H1 (cell line): ENCODE measurements at places on chromosomes 1 and 21. TPM values are rescaled to one million over a fixed set of nuclear protein-coding genes. Genes with fewer than 3 reads are reported as not detected.

Gene RGS1
- total RNA-seq = not detected in 2 replicates

DNA sequence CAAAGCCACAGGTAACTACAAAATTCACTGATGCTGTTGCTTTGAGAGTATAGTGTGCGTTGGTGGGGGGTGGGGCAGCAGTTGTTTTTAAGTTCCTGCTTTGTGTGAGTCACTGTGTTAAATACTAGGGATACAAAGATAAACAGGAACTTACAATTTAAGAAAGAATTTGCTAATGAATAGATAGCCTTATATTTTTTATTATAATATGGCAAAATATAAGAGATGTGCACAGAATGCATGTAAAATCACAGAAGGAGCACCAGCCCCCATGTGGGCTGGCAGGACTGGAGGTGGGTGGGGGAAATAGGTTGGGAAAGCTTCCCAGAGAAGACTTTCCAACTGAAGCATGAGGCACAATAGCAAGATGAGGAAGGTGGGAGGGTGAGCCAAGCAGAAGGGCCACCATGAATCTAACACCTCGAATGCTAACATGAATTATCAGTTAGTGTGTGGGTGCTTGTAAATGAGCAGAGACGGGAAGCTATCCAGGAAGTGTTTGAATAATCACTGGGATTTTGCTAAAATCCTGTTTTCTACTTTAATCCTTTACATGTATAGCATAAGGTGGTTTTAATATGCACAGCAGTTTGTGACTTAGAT is 57.0 kb upstream of the RAVER2 start:
- H3K27me3 ChIP-seq = no peaks in the 10 kb centered on the region
- no peaks in the 10 kb centered on the region for H3K4me1 ChIP-seq
- no peak overlapping the region for H3K4me3 ChIP-seq

DNA sequence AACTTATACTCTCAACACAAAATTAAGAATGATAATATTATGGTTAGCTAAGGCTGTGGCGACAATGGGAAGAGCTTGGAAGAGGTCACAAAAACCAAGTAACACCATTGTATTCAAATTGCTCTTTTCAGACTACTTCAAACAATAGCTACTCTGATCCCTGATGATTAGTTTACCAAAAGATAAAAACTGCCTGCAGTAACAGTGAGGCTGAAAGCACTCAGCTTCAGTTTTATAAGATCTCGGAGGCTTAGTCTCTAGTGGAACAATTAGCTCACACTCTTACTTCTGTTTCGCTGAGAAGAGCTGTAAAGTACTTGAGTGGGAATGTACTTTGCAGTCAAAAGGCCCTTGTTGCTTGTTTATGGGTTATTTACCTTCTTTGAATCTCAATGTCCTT is 278.5 kb downstream of the LRRC7 start:
- H3K27me3 ChIP-seq = no peaks in the 10 kb centered on the region
- no peaks in the 10 kb centered on the region for H3K4me1 ChIP-seq
- H3K4me3 ChIP-seq = no peak overlapping the region
- H3K36me3 ChIP-seq = no peaks in the 10 kb centered on the region

DNA sequence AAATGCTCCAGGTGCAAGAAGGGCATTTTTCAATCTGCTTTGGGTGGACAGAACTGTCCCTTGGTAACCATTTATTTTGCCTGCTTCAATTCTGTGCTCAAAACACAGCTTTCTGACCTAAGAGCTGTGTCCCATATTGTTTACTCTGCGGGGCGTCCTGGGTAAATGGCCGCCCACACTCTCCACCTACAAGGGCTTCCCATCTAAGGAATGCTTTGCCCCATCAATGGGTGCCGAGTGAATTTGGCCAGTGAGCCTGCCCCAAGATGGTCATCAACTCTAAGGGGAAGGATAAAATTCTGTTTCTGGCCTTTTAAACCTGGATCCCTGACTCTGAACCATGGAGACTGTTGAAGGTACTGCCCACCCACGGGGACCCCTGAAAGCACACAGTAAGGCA is 55.5 kb upstream of the FAM89A start:
- H3K27ac ChIP-seq = no peak overlapping the region
- no peaks in the 10 kb centered on the region for H3K4me1 ChIP-seq
- no peak for DNase-seq
- H3K27me3 ChIP-seq = no peaks in the 10 kb centered on the region

- peaks cover 6% of the 10 kb centered on the region for H3K4me1 ChIP-seq
- no peaks in the 10 kb centered on the region for H3K27me3 ChIP-seq
- H3K27ac ChIP-seq = no peak overlapping the region
- DNase-seq = no peak
- no peaks in the 10 kb centered on the region for H3K36me3 ChIP-seq
These were observed 111.0 kb upstream of the NFIA start for GRCh38 chr1:60971330-60971729.

DNA sequence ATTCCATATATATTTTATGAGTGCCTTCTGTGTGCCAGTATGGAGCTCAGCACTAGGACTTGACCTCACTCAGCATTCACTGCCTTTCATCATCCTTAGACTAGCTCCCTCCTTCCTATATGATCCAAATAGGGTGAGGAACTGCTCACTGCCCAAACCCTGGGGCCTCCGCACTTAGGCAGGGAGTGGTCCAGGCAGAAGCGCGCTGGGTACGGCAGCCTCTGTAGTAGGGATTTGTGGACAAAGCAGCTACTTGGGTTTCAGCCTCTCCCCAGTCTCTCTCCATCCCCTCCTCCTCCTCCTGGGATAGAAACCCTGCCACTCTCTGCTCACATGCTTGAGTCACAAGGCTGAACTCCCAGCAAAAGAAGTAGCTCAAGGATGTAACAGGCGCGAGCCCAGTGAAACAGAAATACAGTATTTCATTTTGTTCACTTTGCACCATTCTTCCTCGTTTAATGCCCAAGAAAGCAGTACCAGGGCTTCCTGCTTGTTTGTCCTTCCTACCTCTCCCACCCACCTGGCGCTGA is 32.9 kb downstream of the PLEKHA6 start:
- H3K4me3 ChIP-seq = no peak overlapping the region
- no peaks in the 10 kb centered on the region; the same call in 1 of the 2 replicates for H3K4me1 ChIP-seq
- H3K27ac ChIP-seq = no peak overlapping the region
- no peaks in the 10 kb centered on the region for H3K36me3 ChIP-seq
- no peak for DNase-seq

GRCh38 chr1:37257646-37258045 is 216.7 kb upstream of the ZC3H12A start:
- H3K27ac ChIP-seq = no peak overlapping the region
- no peaks in the 10 kb centered on the region; the same call in 1 of the 2 replicates for H3K4me1 ChIP-seq
- H3K36me3 ChIP-seq = no peaks in the 10 kb centered on the region
- DNase-seq = no peak

DNA sequence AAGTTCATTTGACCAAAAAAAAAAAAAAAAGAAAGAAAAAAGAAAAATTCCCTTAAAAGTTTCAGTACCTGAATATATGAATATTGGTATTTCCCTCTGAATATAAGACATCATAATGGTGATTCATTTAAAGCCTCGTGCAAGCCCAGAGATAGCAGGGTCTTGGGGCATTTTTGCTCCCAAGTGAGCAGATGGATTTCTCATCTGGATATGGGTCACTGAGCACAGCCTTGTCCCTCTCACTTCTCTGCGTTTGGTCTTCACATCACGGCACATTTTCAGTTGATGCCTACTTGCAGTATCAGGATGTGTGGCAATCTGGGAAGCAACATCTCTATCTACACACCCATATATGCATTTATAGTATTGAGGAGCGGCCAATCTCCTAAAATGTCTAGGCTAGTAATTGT is 12.7 kb downstream of the CD58 start:
- H3K27ac ChIP-seq = no peak overlapping the region
- H3K4me1 ChIP-seq = peaks cover 6% of the 10 kb centered on the region
- H3K36me3 ChIP-seq = no peaks in the 10 kb centered on the region
- DNase-seq = no peak

Gene SYNC
- total RNA-seq = 0.17 TPM in 1 of 2 replicates, not detected in the other

GRCh38 chr1:155120253-155120652 is 7.4 kb upstream of the EFNA1 start:
- no peaks in the 10 kb centered on the region for H3K4me1 ChIP-seq
- H3K4me3 ChIP-seq = no peak overlapping the region
- no peaks in the 10 kb centered on the region for H3K36me3 ChIP-seq

Gene TNNT2
- total RNA-seq = 21.0 and 22.6 TPM in 2 replicates

Gene BEND5
- total RNA-seq = 6.5 and 7.5 TPM in 2 replicates

Gene OR6K3
- total RNA-seq = not detected in 2 replicates

DNA sequence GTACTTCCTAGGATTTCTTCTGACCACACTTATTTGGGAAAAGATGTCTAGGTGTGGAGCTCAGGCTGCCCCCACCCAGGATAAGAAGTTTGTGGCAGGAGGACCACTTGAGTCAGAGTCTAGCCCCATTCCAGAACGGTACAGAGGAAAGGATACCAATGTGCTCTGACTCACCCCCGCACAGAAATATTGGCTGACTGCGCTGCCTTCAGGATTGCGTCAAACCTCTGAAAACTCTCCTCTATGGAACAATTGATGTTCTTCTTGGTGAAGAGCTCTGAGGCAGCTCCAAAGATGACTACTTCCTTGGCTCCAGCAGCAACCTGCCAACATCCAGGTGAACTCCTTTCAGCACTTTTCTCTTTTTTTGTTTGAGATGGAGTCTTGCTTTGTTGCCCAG is 11.2 kb downstream of the HMGCL start:
- no peak overlapping the region for H3K27ac ChIP-seq
- DNase-seq = no peak
- H3K36me3 ChIP-seq = peaks cover 3% of the 10 kb centered on the region; the same call in 1 of the 2 replicates
- H3K4me1 ChIP-seq = peaks cover 1% of the 10 kb centered on the region; the same call in 1 of the 2 replicates

GRCh38 chr1:211695135-211695816 is 19.9 kb upstream of the NEK2 start:
- H3K27me3 ChIP-seq = peaks cover 1% of the 10 kb centered on the region
- H3K4me1 ChIP-seq = no peaks in the 10 kb centered on the region; the same call in 1 of the 2 replicates
- no peak overlapping the region for H3K27ac ChIP-seq
- no peak overlapping the region for H3K4me3 ChIP-seq
- DNase-seq = no peak

Gene SPRR2A
- total RNA-seq = not detected in 2 replicates

DNA sequence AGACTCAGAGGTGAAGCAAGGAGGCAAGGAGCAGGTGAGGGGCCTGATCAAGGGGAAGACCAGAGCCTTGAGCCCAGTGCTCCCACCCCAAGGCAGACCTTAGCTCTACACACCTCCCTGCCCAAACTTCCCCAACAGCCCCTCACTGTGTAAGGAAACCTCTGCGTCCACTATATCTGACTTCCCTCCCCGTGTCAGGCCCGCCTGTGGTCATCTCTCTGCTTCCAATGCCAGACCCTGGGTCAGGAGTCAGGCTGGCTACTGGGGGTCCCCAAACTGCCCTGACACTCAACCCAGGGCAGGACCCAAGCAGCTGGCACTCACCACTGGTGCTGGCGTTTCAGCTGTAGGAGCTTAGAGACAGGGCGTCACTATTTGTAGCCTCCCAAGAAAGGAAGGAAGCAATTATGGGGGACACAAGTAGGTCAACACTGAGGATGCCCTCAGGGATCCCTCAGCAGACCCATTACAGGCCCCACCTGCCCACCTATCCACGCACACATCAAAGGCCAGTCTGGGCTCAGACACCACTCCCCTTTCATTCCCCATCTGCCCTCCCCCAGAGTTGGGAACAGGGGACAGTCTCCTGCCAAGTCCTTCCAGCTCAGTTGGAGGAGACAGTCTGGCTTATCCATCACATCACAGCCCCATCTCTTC is 811 bp upstream of the S100A3 start:
- no peak overlapping the region for H3K4me3 ChIP-seq
- no peak for DNase-seq
- no peaks in the 10 kb centered on the region; the same call in 1 of the 2 replicates for H3K27me3 ChIP-seq
- no peaks in the 10 kb centered on the region for H3K36me3 ChIP-seq
- no peak overlapping the region for H3K27ac ChIP-seq

DNA sequence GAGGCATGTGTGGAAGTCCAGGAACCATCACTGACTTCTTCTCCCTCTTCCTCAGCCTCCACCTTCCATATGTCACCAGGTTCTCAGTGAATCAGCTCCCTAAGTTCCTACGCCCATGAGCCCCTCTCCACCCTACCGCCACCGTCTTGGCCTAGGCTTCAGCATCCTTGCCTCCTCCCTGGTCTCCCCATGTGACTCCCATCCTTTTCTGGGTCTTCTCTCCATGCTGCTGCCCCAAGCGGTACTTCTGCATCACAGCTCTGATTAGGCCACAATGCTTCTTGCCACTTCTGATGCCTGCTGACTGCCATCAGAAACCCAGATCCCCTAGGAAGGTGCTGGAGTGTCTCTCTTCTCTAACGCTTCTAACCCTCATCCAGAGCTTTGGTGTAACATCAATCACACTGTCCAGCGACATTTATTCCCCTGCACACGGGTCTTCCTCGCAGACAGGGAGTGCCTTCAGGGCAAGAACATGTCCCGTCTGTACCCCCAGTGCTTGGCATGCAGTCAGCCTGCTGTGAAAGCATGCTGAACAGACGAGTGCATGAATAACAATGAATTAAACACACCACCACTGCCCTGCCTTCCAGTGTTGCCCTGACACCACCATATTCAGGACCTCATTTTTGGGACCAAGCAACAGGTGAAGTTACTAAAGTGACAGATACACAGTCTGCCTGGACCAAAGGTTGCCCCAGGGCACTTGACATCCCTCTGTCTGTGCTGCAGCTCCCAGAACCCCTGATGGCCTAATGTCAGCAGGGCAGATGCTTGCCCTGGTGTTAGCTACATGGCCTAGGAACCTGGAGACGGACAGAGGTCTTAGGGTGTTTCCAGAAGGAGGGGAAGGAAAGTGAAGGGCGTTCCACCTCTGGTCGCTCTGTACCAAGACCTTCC is 158.7 kb upstream of the EDN2 start:
- H3K36me3 ChIP-seq = no peaks in the 10 kb centered on the region
- no peaks in the 10 kb centered on the region for H3K4me1 ChIP-seq
- no peak overlapping the region for H3K4me3 ChIP-seq
- H3K27me3 ChIP-seq = no peaks in the 10 kb centered on the region
- DNase-seq = no peak
- no peak overlapping the region for H3K27ac ChIP-seq

DNA sequence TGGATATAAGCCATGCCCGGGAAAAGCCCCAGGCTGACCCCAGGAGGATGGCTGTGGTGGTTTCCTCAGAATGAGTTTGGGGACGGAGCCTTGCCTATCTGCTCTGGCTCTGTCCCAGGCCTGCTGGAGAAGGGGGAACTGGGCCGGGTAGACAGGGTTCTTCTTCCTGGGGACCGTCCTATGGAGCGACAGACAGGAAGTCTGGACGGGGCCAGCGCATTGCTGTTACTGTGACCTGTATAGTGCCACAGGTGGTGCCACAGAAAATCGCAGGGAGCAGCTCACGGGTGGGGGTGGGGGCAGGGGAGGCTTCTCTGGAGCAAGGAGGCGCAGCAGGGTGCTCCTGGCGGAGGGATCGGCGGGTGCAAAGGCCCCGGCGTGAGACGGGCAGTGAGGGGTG is 36.4 kb downstream of the CFAP74 start:
- H3K4me1 ChIP-seq = no peaks in the 10 kb centered on the region
- no peaks in the 10 kb centered on the region for H3K27me3 ChIP-seq
- no peaks in the 10 kb centered on the region; the same call in 1 of the 2 replicates for H3K36me3 ChIP-seq
- H3K27ac ChIP-seq = no peak overlapping the region
- no peak overlapping the region for H3K4me3 ChIP-seq

GRCh38 chr1:31366796-31367195 is 6.1 kb downstream of the FABP3 start:
- peaks cover 3% of the 10 kb centered on the region; the same call in 1 of the 2 replicates for H3K4me1 ChIP-seq
- H3K27me3 ChIP-seq = no peaks in the 10 kb centered on the region
- peaks cover 9% of the 10 kb centered on the region for H3K36me3 ChIP-seq
- no peak overlapping the region for H3K4me3 ChIP-seq
- H3K27ac ChIP-seq = no peak overlapping the region
